ENCODE measurements at places on chromosomes 16 and 17. TPM values are rescaled to one million over a fixed set of nuclear protein-coding genes. Genes with fewer than 3 reads are reported as not detected.
A peak's percentile ranks its signal among the peaks of the same experiment; 100 is the strongest.

GRCh38 chr17:63714550-63715277, 14.8 kb upstream of the LIMD2 start:
- no peak overlapping the region for H3K4me3 ChIP-seq
- no peaks in the 10 kb centered on the region for H3K27me3 ChIP-seq
- no peaks in the 10 kb centered on the region for H3K4me1 ChIP-seq

GRCh38 chr17:17196776-17197175, 9.4 kb downstream of the PLD6 start:
- H3K36me3 ChIP-seq: no peaks in the 10 kb centered on the region
- H3K27ac ChIP-seq: no peak overlapping the region
- H3K4me3 ChIP-seq: no peak overlapping the region
- H3K27me3 ChIP-seq: no peaks in the 10 kb centered on the region

DNA sequence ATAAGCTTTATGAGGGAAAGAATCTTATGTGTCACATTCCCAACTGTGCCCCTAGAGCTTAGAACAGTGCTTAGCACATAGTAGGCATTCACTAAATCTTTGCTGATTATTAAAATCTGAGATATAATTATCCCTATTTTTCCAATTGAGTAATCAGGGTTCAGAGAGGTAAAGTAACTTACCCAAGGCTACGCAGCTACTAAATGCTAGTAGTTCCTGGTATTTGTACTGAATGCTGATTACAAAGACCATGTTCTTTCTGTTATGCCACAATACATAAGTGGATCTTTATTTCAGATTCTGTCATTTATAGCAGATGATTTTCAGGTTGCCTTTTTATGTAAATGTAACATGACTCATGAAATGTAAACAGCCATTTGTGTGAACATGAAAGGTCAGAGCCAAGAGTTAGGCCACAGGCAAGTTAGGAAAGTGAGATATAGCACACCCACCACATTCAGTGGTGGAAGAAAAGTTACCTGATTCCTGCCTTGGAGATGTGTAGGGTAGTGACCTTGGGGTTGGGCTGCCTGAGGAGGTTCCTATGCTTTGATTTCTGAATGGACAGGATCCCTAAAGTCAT, 77.2 kb downstream of the FTO start:
- no peak overlapping the region for H3K4me3 ChIP-seq
- H3K27ac ChIP-seq: no peak overlapping the region
- no peaks in the 10 kb centered on the region for H3K36me3 ChIP-seq
- no peaks in the 10 kb centered on the region for H3K27me3 ChIP-seq

GRCh38 chr17:8552577-8553320, 77.8 kb downstream of the MYH10 start:
- H3K27me3 ChIP-seq: no peaks in the 10 kb centered on the region
- H3K4me1 ChIP-seq: no peaks in the 10 kb centered on the region
- H3K4me3 ChIP-seq: no peak overlapping the region
- no peak overlapping the region for H3K27ac ChIP-seq
- H3K36me3 ChIP-seq: no peaks in the 10 kb centered on the region
- no peak for DNase-seq

DNA sequence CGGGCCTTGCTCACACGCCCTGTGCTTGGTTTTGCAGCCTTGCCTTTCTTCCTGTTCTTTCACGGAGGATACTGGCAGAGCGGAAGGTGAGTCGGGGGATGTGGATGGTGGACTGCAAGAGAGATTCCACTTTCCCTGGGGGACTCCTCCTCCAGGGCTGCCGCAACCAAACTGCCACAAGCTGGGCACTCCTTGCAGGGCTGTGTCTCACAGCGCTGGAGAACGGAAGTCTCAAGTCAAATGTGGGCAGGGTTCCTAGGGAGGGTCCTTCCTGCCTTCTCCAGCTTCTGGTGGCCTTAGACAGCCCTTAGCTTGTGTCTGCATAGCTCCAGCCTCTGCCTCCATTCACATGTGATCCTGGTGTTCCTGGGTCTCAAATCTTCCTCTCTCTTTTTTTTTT, 11.4 kb upstream of the BIRC5 start:
- no peak for DNase-seq
- no peaks in the 10 kb centered on the region for H3K27me3 ChIP-seq
- H3K4me1 ChIP-seq: peaks cover 6% of the 10 kb centered on the region
- H3K4me3 ChIP-seq: no peak overlapping the region

GRCh38 chr16:3129137-3130131, 5.4 kb upstream of the ZNF213 start:
- peak overlapping the region; percentile 27 for H3K4me3 ChIP-seq
- H3K27me3 ChIP-seq: no peaks in the 10 kb centered on the region
- H3K4me1 ChIP-seq: peaks cover 14% of the 10 kb centered on the region
- peak overlapping the region; percentile 60 for H3K27ac ChIP-seq
- peak; percentile 76 for DNase-seq
- H3K36me3 ChIP-seq: peaks cover 4% of the 10 kb centered on the region

- H3K4me1 ChIP-seq: no peaks in the 10 kb centered on the region
- no peak overlapping the region for H3K27ac ChIP-seq
- no peaks in the 10 kb centered on the region for H3K36me3 ChIP-seq
- H3K27me3 ChIP-seq: no peaks in the 10 kb centered on the region
- H3K4me3 ChIP-seq: no peak overlapping the region
- no peak for DNase-seq
These were observed 46.2 kb downstream of the MEOX1 start for GRCh38 chr17:43615330-43616028.

DNA sequence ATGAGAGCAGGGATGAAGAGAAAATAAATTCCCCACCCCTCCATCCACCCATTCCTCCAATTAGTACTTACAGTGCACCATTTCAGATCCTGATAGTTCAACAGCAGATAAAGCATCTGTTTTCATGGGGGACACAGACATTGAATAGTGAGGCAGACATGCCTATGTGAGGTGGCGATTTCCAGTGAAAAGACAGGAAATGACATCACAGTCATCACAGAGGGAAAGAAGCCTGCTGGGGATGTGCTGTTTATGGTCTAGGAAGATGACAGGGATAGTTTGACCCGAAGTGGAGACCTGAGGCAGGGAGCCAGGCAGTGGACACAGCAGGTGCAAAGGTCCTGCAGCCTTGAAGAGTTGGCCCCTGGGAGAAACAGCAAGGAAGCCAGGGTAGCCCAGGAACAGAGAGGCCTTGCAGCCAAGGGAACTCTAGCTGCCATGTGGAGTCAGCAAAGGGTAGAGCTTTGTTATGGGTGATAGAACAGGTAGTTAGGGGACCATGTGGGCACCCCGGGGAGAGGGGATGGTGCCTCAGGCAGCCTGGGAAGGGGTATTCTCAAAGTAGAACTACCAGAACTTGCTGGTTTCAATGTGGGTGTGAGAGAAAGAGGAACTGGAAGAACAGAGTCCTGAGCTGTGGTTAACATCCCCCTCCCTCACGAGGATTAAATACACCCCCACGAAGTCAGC, 256.6 kb downstream of the CPPED1 start:
- H3K4me1 ChIP-seq: no peaks in the 10 kb centered on the region
- no peaks in the 10 kb centered on the region for H3K36me3 ChIP-seq
- H3K4me3 ChIP-seq: no peak overlapping the region
- no peaks in the 10 kb centered on the region for H3K27me3 ChIP-seq
- DNase-seq: no peak

- no peaks in the 10 kb centered on the region for H3K4me1 ChIP-seq
- H3K36me3 ChIP-seq: no peaks in the 10 kb centered on the region
- no peak overlapping the region for H3K4me3 ChIP-seq
These were observed 47.3 kb upstream of the RBFOX3 start for GRCh38 chr17:79657861-79658810.

DNA sequence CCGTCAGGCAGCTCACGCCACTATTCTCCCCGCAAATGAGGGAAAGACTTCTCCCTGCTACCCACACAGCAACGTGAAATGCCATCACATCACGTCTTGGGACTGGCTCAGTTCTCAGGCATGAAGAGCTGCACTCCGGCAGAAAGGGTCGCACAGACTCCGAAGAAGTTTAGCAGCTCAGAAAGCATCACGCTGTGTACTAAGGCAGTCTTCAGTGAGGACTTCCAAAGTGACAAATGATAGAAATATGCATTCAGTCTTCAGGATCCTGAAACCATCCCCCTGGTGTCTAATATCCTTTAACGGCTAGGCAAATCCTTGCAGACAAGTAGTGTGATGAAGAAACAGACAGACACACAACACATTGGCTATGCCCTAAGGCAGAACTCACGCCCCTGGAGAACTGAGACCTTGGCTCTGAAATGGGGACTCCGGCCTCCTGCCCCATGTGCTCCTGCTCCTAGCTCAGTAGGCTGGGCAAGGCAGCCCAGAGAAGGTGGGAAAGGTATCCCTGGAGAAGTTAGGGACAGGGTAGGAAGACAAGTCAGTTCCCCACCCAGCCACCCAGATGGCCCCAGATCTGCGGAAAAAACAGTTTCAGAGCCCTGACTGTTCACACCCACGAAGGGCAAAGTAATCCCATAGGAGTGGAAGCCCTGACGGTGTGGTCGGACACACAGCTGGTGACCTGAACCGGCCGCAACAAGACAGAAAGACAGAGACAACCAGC, 1.6 kb downstream of the XYLT1 start:
- DNase-seq: no peak
- H3K4me3 ChIP-seq: peak overlapping the region; percentile 56
- peak overlapping the region; percentile 13 for H3K27ac ChIP-seq
- no peaks in the 10 kb centered on the region for H3K36me3 ChIP-seq

- H3K4me1 ChIP-seq: peaks cover 58% of the 10 kb centered on the region
- no peak overlapping the region for H3K4me3 ChIP-seq
- no peaks in the 10 kb centered on the region for H3K27me3 ChIP-seq
- peak overlapping the region; percentile 98 for H3K27ac ChIP-seq
- H3K36me3 ChIP-seq: no peaks in the 10 kb centered on the region
These were observed 40.3 kb upstream of the TOB1 start for GRCh38 chr17:50906443-50906842.

- no peak overlapping the region for H3K4me3 ChIP-seq
- no peaks in the 10 kb centered on the region for H3K27me3 ChIP-seq
- no peak overlapping the region for H3K27ac ChIP-seq
- DNase-seq: no peak
- no peaks in the 10 kb centered on the region for H3K36me3 ChIP-seq
- no peaks in the 10 kb centered on the region for H3K4me1 ChIP-seq
These were observed 278.3 kb downstream of the KCNJ2 start for GRCh38 chr17:70447588-70447987.

DNA sequence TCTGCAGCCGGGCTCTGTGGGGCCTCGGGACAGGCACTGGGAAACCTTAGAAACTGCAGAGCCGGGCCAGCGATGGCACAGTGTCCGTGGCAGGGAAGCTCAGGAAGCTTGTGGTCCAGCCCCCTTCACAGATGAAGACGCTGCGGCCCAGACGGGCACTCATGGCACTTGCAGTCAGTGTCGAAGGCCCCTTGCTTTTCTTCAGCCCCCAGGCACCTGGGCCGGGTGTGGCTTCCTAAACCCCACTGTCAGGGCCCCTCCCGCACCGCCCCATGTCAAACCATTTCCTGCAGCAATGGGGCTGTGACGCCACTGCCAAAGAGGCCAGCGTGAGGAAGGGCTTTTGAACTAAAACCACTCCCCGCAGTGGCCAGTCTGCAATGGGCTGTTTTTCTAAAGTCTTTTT, 164.0 kb downstream of the LAT start:
- no peaks in the 10 kb centered on the region for H3K4me1 ChIP-seq
- H3K36me3 ChIP-seq: no peaks in the 10 kb centered on the region

DNA sequence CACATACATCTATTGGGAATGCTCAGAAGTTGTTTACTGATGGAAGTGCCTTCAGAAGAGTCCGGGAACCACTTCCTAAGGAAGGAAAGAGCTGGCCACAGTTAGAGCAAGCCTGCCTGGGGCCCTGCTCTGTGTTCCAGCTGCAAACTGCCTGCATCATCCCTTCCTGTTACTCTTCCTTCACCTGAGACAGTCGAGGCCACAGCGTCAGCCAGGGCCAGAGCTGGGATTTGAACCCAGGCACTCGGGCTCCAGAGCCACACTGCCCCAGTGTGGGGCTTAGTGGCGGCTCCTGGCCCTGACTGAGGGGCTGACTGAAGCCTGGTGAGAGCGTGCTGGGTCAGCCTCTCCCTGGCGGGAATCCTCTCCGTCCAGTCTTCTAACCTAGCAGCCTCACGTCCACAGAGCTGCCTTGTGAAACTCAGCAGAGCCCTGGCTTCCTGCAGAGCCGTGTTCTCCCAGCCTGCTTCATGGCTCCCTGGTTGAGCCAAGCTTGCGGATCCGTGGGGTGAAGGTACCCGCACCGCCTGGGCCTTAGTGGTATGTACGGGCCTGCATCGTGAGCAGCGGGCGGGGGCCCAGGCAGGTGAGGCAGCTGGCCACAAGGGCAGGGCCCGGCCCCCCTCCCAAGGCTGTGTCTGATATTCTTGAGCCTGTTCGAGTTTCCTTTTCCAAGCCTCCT, 4.6 kb upstream of the C17orf99 start:
- no peak overlapping the region for H3K4me3 ChIP-seq
- H3K27ac ChIP-seq: peak overlapping the region; percentile 39
- DNase-seq: no peak
- peaks cover 26% of the 10 kb centered on the region for H3K4me1 ChIP-seq
- H3K27me3 ChIP-seq: no peaks in the 10 kb centered on the region

DNA sequence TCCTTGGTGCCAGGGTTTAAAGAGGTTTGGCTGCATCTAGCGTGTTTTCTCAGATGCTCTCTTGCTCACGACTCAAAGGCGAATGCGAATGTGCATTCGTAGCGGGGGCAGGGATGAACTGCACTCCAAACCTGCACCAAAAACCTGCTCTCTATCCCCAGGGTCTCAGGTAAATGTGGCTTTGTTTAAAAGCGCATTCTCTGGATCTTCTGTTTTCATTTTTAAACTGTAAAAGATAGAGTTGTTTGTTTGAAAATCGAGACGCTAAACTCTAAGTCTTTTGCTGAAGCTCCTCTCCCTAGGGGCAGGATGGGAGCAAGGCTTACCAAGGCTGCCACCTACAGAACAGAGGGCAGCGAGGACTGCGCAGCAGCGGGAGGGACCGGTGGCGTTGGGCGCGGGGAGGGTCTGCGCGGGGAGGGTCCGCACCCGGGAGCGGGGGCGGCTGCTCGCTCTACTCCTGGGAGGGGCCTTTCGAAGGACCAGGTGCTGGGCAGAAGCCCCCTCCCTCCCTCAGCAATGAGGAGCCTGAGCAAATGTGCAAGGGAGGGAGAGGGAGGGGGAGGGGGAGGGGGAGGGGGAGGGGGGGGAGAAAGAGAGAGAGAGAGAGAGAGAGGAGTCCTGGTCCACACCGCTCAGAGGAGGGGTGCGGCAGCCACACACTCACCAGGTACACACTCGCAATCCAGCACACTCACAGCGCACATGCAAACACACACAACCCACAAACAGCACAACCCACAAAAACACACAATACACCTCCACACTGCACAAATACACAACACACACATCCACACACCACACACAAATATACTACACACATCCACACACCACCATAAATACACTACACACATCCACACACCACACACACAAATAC, 142.8 kb downstream of the GRIN2A start:
- peaks cover 15% of the 10 kb centered on the region for H3K4me1 ChIP-seq
- H3K27me3 ChIP-seq: no peaks in the 10 kb centered on the region
- H3K36me3 ChIP-seq: no peaks in the 10 kb centered on the region
- DNase-seq: peak; percentile 47

GRCh38 chr16:49366669-49367068, 6.9 kb upstream of the C16orf78 start:
- no peak overlapping the region for H3K4me3 ChIP-seq
- no peaks in the 10 kb centered on the region for H3K36me3 ChIP-seq
- no peaks in the 10 kb centered on the region for H3K4me1 ChIP-seq
- no peak for DNase-seq
- H3K27me3 ChIP-seq: no peaks in the 10 kb centered on the region
- no peak overlapping the region for H3K27ac ChIP-seq

Gene DDX5
- 1,686 TPM for total RNA-seq

Gene CTRB2
- not detected for total RNA-seq

Gene AGRP
- not detected for total RNA-seq

Gene EFNB3
- total RNA-seq: 0.38 TPM

Gene TSEN54
- total RNA-seq: 46.6 TPM

Gene TTLL6
- 1.2 TPM for total RNA-seq

Gene HBQ1
- not detected for total RNA-seq

Gene RHBDL3
- not detected for total RNA-seq
